ENCODE measurements at places on chromosomes 13 and 19.

- no peak for DNase-seq
These were observed 28.7 kb downstream of the CYP4F2 start for GRCh38 chr19:15869109-15869555.

GRCh38 chr19:17185590-17185989, 29.6 kb upstream of the USE1 start:
- DNase-seq = no peak

- DNase-seq = no peak
These were observed 102.4 kb upstream of the FRY start for GRCh38 chr13:31929031-31929770.

GRCh38 chr19:47028195-47028601, 8.6 kb downstream of the NPAS1 start:
- no peak for DNase-seq

DNA sequence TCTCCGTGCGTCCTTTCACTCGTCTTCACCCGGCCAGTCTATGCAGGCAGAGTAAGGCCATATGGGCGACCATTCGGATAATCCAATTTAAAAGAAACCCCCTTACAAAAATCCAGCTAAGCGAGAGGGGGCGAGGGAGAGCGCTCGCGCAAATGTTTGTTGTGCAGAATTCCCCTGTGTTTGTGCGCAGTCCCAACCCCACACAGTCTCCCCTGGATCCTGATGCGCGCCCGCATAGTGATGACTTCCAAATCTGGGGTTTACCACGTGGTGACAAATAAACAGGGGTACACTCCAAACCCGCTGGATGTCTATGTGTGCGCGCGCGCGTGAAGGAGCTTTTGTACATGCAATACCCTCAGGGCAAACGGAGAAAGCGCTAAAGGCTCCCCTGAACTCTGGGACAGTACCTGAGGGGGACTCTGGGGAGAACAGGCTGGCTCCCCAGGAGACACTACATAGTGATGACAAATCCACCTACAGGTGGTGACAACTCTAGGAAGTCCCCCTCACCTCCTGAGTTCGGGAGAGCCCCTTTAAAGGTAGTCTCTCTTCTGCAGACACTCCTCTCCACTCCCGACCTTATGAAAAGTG, 8.5 kb downstream of the SOX21 start:
- DNase-seq = no peak

DNA sequence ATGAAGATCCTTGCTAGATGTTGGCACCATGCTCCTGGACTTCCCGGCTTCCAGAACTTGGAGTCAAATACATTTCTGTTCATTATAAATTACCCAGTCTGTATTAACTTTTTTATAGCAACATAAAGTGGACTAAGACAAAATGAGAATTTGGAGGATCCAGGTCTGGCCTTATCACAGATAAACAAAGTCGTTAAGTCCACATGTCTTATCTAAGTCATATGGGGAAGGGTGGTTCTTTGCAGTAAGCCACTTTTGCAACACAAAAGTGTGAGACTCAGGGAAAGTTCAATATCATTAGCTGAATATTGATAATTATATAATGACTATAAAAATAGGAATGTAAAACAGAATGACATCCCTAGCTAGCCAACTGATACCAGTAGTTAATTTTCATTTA, 91.6 kb upstream of the SIAH3 start:
- DNase-seq = no peak

DNA sequence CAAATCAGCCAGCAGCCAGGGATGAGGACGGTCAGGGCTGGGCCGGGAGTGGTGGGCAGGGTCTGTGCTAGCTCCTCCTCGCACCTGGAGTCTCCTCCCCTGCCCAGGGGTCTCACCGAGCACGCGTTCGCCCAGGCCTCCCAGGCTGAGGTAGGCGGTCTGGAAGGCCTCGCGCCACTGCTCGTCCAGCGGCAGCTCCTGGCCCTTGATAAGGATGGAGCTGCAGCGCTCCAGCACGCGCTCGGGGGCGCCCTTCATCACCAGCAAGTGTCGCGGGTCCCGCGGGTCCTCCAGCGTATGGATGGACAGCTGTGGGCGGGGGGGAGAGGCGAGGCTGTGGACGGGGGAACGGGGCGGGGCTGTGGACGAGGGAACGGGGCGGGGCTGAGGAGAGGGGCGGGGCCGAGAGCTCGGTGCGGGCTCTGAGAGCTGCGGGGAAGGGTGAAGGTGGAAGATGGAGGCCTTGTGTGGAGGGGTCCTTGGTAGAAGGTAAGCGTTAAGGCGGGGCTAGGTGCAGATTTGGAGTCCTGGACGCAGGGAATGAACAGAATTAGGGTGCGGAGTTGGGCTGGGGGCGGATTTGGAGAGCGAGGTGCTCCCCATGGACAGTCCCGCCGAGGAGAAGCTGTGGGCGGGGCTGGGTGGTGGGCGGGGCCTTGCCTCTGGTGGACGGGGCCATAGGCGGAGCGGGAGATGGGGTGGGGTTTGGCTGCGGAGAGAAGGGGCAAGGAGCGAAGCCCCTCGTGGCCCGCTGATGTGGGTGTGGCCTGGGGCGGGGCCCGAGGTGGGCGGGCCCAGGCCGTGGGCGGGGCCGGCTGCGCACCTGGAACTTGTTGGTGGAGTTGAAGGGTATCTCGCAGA, 5.7 kb downstream of the ATP4A start:
- no peak for DNase-seq

DNA sequence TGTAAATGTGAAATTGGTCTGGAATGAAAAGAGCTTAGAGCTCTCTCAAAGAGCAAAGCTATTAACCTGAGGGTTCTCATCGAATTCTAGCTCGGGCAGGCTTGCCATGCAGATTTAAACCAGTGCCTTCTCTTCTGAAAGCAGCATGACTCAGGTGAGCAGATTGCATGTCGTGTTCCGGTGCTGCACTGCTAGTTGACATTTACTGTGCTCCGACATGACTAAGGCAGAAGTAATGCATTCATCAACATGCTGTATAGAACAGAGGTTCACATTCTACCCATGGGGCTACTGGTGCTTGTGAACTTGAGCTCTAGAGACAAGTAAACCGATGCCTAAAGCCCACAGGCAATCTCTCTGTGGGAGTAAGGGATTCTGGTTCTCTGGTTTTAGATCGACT, 947.7 kb downstream of the EFNB2 start:
- no peak for DNase-seq

- no peak for DNase-seq
These were observed 906 bp downstream of the FXYD5 start for GRCh38 chr19:35155441-35155840.

GRCh38 chr19:28633319-28634018, 579.5 kb downstream of the UQCRFS1 start:
- DNase-seq = no peak

DNA sequence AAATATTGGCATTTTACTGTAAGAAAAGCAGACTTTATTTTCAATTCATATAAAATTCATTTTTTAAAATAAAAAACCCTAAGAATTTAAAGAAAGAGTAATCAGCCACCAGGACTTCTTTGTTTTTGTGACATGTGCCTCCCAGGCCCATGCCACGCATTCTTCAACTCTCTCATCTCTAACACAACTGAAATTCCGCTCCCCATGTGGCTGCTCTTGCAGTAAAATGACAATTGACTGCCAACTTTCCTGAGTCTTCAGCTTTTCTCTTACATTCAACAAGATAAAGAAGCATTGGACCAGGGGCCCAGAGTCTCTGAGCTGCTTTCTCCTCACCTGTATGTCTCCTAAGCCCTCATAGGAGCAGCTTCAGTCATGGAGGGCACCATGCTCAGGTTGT, 372.1 kb downstream of the UQCRFS1 start:
- no peak for DNase-seq

GRCh38 chr19:43429395-43429794, 14.7 kb downstream of the TEX101 start:
- DNase-seq = no peak

- no peak for DNase-seq
These were observed 46.6 kb upstream of the C19orf12 start for GRCh38 chr19:29761575-29762232.

- DNase-seq = no peak
These were observed 27.7 kb downstream of the ZNF461 start for GRCh38 chr19:36638862-36639510.

DNA sequence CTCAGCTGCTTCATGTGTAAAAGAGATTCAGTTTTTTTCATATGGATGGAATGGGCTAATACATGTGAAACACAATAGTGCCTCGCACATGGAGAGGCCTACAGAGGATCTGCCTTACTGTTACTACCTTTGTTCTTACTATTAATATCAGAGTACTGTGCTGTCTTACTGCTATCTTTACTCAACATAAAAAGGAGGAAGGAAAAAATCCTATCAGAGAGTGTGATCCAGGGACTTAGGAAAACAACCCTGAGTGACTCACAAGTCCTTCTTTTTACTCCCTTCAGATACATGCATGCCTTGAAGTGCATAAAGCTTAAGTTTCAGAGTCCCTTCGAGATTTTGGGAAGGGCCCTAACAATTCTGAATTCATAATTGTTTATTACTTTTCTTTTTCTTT, 136.8 kb downstream of the TBC1D4 start:
- DNase-seq = no peak

DNA sequence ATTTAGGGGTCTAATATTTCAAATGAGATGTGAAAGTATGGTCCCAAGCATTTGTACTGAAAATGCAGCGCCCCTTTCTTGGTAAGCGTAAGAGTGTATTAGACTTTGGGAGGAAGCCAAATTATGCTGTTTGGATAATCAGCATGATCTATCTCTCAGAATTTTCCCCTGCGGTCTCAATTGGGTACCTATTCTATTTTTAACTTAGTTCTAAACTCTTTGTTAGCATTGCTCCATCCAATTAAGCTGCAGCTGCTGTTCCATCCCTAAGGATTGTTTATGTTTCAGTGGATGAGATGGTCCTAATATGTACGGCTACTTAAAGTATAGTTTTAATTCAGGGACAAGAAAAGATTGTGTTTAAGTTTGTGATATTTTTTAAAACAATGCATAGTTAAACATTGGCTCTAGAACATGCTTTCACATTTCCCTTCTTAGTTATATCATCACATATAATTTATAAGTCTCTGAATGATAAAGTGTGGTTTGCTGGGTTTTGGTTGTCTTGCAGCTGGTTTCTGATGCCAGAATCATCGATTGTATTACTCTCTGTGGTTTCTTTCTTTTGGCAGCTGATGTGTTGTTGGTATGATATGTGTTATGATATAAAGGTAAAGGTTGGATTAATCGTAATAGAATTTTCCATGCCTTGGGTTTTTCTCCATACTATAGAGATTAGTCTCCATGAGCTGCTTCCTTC, 15.0 kb downstream of the POLR1D start:
- DNase-seq = no peak

DNA sequence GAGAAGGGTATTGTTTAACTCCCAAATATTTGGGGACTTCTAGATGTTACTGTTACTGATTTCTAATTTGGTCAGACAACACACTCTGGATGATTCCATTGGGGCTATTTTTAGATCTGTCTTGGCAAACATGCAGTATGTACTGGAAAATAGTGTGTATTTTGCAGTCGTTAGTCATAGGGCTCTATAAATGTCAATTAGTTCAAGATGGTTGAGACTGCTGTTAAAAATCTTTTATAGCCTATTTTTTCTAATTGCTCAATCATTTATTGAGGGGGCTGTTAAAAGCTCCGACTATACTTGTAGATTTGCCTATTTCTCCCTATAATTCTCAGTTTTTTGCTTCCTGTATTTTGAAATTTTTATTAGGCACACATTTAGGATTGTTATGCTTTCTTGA, 31.4 kb downstream of the PPP5C start:
- no peak for DNase-seq

DNA sequence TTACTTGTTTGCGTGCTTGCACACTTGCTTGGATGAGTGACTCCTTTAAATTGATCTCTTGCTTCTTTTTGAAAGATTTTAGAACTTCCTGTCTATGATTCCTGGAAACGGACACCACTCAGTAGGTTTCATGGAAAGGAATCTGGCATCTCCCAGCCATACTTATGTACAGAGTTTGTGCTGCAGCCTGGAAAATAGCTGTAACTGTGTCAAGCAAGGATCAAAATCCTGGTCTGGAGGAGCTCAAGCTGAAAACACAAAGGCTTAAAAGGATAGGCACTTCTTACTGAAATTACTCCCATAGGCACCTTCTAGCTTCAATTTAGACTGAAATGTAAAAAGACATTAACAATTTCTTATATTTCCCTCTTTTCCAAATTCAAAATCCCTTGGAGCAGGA, 1.4 kb upstream of the FREM2 start:
- no peak for DNase-seq

- peak; percentile 64 for DNase-seq
These were observed 49.9 kb downstream of the AP1M1 start for GRCh38 chr19:16247353-16248182.

GRCh38 chr13:112626124-112626523, 38.2 kb upstream of the TUBGCP3 start:
- no peak for DNase-seq

DNA sequence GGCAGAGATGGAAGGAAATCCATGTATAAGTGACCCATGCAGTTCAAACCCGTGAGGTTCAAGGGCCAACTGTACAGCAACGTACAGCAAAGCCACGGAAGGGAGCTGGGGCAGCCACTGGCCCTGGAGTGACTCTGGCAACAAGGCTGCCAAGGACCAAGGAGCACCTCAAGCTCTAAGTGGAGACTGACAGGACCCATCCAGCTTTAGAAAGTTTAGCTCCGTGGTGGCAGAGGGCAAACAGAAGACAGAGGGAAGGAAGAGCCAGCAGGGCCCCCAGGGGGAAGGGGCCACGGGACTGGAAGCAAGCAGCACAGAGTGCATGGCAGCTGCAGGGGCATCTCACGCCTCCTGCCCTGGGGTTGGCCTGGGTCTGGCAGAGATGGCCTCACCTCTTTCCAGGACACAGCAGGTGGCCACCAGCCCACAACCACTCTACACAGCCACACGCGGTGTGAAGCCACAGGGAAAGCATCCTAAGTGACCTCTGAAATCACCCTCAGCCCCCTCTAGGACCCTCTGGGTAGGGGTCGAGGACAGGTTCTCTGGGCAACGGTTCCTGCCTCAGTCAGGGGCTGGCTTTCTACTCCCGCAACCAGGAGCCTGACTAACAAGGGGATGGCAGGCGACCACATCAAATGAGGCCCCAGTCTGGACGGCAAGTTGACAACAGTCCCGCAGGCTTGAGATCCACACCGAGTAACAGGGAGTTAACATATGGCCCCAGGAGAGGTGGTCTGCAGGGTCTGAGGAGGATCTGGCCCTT, 3.8 kb downstream of the MIER2 start:
- DNase-seq = no peak

DNA sequence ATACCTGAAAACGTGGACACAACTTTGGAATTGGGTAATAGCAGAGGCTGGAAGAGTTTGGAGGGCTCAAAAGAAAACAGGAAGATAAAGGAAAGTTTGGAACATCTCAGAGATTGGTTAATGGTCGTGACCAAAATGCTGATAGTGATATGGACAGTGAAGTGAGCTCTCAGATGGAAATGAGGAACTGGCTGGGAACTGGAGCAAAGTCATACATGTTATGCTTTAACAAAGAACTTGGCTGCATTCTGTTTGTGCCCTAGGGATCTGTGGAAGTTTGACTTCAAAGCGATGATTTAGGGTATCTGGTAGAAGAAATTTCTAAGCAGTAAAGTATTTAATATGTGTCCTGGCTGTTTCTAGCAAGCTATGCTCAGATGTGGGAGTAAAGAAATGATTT, 136.2 kb downstream of the DNAJC3 start:
- DNase-seq = no peak

DNA sequence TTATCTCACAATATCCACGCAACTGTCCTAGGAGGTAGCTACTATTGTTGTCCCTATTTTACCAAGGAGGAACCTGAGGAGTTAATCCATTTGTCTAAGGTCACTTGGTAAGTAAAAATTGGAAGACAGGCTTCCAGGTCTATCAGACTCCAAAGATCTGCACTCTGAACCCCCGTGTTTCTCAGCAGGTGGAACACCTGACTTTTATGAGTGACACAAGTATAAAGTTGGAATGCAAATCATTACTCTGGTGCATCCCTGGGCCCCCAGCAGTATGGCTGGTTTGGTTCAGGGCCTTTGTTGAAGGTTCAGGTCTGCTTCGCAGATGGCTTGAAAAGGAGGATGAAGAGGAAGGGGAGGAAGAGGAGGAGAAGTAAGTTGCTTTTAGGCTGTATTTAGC, 46.0 kb downstream of the RGCC start:
- DNase-seq = no peak
